ENCODE measurements at places on chromosomes 7 and 10.

GRCh38 chr7:154864523-154864891, 138.4 kb downstream of the PAXIP1 start:
- DNase-seq: no peak

DNA sequence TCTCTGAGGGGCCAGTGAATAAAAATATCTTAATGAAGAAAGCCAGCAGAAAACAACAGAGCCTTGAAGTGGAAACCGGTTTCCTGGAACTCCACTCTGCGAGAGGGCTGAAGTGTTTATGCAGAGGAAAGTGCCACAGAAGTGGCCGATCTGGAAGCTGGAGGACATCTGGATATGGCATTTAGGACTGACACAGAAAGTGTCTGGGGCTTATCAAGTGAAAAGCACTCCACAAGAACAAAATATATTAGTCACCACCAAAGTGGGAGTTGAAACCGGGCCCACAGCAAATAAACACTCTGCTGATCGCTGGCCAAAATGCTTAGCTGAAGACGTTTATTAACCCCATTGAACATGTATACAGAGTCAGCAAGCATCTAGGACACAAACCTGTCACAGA, 7.8 kb downstream of the NOD1 start:
- DNase-seq: no peak

GRCh38 chr7:66348959-66349358, 143.8 kb downstream of the TPST1 start:
- no peak for DNase-seq

DNA sequence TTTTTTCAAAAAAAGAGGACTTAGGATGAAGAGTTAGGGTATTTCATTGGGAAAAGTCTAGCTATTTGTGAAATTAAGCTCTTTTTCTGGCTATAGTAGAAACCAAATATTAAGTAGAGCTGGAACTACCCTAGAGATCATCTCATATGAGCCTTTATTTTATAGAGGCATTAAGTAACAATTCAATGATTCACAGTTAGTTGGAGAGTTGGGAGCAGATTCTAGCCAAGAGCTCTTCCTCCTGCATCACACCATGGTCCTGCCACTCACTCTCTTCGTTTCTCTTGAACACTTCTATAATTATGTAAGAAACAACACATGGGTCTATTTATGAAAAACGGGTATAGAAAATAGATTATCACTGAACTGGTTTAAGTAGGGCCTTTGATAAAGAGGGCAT, 76.1 kb upstream of the ANK3 start:
- no peak for DNase-seq

- DNase-seq: no peak
Observed at GRCh38 chr7:153698046-153698445, 354.2 kb upstream of the DPP6 start.

DNA sequence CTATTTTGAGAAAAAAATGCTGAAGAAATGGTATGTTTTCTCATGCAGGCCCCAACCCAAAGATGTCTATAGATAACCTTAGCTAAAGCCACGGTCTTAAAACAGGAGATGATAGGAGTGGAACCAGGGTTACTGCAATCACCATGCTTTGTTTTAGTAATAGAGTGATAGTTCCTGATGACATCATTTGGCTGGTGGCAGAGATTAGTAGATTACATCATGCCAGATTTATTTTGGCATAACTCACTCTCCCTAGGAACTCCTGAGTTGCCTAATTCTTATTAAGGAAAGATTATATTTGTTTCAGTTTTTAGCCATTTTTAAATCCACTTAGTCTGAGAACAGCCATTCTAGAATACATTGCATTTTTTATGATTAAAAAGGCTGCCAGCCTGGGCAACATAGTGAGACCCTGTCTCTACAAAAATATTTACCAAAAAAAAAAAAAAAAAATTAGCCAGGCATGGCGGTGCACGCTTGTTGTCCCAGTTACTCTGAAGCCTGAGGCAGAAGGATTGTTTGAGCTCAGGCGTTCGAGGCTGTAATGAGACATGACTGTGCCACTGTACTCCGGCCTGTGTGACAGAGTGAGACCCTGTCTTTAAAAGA, 17.8 kb downstream of the ENO4 start:
- no peak for DNase-seq

- no peak for DNase-seq
Observed at GRCh38 chr10:128631801-128632241, 505.6 kb upstream of the MKI67 start.

DNA sequence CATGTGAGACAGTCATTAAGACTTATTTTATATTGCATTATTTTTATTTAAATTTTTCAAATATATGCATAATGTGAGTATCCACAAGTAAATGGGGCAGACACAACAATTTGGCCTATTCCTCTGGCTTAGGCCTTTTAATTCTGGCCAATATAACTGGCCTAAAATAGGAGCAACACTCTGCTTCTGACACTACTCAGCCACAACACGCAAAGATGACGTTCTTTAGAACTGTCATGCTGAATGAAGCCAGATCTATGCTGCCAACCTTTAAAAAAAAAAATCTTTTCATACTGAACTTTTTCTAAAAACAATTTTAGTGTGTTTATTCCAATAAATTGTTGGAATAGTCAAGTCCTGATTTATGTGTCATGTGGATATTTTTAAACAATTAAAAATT, 355.0 kb upstream of the BMPER start:
- DNase-seq: no peak

DNA sequence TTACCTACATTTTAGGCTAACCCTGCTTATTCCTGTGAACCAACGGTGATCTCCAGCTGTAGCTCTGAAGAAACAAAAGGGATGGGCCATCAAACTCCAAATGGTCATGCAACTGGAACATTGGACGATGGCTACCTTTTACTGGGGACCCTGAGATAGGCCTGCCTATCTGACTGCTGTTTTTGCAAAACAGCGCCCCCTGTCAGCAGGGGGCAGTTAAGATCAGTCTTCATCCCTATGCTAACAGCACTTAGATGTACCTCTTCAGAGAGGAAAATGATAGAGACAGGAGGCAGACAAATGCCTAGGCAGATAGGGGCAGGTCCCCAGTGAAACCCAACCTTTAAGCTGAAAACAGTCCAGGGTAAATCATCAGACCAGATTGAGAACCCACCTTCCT, 1085.4 kb upstream of the SORCS1 start:
- no peak for DNase-seq
